Adipocyte (in vitro differentiated cells): ENCODE measurements at places on chromosomes 7 and 10.

DNA sequence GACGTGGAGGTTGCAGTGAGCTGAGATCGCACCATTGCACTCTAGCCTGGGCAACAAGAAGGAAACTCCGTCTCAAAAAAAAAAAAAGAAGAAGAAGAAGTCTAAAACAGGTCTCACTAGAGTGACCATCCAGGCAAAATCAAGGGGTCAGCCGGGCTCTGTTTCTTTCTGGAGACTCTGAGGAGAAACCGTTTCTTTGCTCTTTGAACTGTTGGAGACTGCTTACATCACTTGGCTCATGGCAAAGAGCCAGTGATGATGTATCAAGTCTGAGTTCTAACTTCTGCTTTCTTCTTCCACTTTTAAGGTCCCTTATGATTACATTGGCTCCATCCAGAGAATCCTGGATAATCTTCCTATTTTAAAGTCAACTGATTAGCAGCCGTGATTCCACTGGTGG is 306.8 kb downstream of the WDR11 start:
- no peak for DNase-seq

- DNase-seq = no peak
Observed at GRCh38 chr7:102426268-102427018, 6.9 kb upstream of the ORAI2 start.

DNA sequence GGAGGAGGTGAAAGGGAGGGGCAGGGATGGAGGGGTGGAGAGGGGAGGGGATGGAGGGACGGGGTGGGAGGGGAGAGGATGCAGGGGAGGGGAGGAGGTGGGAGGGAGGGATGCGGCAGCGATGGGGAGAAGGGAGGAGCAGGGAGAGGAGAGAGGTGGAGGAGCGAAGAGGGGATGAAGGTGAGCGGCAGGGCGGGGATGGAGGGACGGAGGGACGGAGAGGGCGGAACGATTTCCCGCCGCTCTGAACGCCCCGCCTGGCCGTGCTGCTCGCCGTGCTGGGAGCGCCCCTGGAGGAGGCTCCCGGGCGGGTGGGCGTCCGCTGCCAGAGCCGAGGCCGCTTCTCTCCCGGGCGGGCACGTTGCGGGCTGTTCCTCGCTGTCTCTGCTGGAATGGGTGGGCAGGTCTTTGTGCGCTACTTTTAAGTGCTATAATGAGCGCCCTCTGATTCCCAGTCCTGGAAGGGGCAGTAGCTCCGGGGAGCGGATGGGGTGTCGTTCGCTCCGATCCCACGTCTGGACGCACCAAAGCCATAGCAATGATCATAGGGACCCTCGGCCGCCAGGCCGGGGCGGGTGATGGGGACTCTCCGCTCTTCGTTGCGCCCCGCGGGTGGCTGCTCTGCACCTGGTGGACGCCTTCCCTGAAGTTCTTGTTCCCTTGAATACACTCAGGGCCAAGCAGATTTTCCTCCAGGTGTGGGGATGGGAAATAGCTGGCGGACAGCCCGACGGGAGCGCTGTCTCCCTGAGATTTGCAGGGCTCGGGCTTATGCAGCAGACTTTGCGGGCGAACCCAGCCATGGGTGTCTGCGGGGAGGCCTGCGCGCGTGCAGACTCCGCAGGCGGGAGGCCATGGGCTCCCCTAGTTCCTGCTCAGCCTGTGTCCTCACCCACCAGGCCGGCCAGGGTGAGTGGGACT is 81.1 kb upstream of the CPXM2 start:
- DNase-seq = peak; percentile 32

- DNase-seq = no peak
Observed at GRCh38 chr10:116120688-116121455, 152.1 kb downstream of the GFRA1 start.

DNA sequence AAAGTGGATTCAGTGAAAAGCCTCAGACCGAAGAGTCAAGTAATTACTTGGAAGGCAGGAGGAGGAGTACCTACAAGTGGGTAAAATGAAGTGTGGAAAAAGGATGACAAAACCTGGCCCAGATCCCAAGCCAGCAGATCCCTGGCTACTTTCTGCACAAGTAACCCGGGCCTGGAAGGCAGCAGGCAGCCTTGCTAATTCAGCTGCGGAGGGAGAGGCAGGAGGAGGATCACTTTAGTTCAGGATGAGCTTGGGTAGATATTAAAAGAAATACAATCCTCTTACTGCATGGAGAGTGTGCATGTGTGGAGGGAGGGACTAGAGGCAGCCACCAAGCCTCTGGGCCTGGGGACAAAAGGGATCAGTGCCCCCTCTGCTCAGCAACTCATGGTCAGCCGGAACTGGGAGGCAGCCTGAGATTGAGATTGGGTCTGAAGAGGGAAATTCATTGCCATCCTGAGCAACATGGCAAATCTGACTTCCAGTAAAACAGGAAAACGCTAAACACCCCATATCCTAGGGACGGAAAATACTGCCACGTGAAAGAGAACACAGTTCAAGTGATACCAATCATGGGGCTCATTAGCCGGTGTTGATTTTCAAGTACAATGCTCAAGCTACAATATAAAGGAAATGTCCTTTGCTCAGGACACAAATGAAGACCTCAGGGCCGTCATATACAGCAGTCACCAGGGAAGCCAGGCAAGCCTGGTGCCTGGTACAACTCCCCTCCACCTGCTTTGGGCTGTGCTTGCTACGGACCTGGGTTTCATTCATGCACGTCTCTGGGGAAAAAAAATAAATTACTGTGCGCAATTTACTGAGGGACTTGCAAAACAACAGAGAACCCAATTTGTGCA is 1.3 kb downstream of the AMPH start:
- DNase-seq = peak; percentile 12

- no peak for DNase-seq
Observed at GRCh38 chr10:103564776-103565520, 71.4 kb downstream of the NEURL1 start.

- peak; percentile 38 for DNase-seq
Observed at GRCh38 chr7:22663721-22664120, 63.3 kb upstream of the IL6 start.

- no peak for DNase-seq
Observed at GRCh38 chr7:926061-927030, 28.1 kb downstream of the ADAP1 start.

- DNase-seq = no peak
Observed at GRCh38 chr10:16271571-16271970, 165.2 kb upstream of the PTER start.

- DNase-seq = no peak
Observed at GRCh38 chr10:101047268-101047667, 14.5 kb upstream of the KAZALD1 start.

DNA sequence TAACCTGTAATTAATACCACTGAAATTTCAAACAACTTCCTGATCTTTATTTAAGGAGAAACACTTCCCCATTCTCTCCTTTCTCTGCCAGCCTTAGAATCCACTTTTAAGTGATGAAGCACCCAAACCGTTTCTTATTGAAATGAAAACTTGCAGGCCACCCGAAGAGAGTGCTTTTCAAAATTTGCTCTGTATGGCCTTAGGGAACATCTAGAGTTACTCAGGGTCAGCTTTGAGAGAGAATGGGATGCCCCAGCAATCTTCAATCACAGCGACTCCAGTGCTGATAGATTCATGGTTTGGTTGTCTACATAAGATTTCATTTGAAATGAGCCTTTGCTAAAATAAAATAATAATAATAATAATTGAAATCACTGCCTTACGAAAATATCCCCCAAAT is 323.1 kb downstream of the PCLO start:
- no peak for DNase-seq

- DNase-seq = no peak
Observed at GRCh38 chr10:21273400-21273968, 252.0 kb downstream of the SKIDA1 start.

- DNase-seq = no peak
Observed at GRCh38 chr10:71419750-71420149, 23.0 kb downstream of the CDH23 start.

DNA sequence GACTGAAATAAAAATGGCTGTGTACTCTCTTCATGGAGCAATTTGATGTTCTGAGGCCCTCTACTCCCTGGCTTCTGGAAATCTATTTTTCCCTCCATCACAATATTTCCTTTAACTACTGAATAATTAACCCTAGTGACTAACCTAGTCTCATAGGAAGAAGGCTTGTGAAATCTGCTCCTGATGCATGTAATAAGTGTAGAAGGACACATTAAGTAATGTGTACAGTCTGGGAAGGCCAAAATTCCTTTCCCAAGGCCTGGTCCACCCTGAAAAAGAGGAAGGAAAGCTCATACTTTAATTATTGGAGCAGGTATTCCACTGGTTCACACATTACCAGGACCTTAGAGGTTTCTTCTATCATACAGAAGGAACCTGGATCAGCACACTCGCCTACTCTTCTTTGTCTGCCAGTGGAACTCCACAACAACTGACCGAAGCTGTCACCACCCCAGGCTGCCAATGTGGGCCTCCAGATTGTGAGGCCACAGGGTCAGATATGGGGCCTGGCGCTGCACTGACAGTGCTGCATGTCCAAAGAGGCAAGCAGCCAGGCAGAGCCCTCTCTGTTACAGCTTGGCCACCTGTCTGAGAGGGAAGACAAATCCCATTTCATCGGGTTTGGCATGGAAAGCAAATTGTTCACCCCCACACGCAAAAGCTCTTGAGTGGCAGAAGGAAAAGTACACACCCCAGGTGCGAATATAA is 54.4 kb upstream of the FAM133B start:
- no peak for DNase-seq

GRCh38 chr10:69870591-69870990 is 68.9 kb downstream of the COL13A1 start:
- DNase-seq = no peak

DNA sequence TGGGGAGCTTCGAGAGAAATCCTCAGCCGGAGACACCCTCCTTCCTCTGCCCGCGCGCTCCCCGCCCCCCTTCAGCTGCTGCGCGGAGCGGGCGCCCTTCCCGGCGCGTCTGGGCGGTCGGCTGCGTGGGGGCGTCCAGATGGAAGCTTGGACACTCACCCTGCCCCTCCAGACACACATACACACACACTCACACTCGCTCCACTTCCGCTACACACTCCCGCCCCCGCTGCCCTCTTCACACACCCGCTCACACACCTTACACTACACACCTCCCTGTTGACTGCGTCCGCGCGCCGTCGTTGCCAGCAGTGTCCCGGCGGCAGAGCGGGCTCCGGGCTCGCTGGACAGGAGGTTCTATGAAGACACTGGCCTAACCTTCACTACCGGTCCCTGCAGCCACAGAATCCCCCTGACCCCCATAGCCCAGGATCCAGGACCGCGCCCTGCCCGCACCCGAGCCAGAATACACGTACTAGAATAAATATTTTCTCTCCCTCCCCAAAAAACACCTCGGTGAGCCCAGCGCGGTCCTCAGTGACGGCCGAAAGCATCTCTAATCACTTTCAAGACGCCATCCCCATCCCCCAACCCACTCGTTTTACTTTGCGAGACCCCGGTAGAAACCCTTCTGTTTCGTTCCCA is 1.1 kb upstream of the EGR2 start:
- peak; percentile 70 for DNase-seq

DNA sequence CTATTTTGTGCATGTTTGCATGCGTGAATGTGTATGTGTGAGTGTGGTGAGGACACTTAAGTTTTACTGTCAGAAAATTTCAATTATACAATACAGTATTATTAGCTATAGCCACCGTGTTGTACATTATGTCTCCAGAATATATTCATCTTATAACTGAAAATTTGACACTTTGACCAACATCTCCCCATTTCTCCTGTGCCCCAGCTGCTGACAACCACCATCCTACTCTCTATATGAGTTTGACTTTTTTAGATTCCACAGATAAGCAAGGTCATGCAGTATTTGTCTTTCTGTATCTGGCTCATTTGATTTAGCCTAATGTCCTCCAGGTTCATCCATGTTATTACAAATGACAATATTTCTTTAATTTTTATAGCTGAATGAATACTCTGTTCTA is 195.0 kb downstream of the GPR37 start:
- DNase-seq = no peak

DNA sequence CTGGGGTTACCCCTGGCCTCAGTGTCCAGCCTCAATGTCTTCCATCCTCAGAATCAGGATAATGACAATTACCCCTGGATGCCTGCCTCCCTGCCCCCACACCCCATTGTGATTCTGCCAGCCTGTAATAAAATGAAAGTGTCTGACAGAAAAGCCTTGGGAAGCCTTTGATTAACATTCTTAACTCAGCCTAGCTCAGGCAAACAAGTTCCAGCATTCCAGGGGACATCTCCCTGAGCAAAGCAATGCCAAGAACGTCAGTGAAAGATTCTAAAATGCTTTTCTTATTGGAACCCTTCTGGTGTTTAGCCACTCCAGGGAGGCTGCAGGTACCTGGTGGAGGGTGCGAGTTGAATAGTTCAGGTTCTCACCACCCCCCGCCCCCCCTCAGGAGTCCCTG is 18.7 kb downstream of the AFAP1L2 start:
- no peak for DNase-seq

GRCh38 chr10:127687548-127687947 is 49.4 kb upstream of the FOXI2 start:
- no peak for DNase-seq

DNA sequence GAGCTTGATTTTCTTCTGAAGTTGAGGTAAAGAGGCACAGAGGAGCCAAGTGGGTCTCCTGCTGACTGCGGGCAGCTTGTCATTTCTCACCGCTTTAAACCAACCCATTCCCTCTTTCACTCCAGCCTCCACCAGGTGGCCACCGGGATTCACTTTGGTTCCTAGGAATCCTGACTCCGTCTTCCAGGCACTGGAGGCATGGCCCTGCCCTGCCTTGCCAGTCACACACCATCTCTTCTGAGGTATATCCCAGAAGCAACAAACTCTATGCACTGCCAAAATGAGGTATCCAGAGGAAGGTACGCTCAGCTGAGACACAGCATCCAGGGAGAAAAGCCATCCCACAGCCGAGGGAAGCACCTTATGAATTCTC is 280.8 kb downstream of the TNS3 start:
- DNase-seq = no peak

DNA sequence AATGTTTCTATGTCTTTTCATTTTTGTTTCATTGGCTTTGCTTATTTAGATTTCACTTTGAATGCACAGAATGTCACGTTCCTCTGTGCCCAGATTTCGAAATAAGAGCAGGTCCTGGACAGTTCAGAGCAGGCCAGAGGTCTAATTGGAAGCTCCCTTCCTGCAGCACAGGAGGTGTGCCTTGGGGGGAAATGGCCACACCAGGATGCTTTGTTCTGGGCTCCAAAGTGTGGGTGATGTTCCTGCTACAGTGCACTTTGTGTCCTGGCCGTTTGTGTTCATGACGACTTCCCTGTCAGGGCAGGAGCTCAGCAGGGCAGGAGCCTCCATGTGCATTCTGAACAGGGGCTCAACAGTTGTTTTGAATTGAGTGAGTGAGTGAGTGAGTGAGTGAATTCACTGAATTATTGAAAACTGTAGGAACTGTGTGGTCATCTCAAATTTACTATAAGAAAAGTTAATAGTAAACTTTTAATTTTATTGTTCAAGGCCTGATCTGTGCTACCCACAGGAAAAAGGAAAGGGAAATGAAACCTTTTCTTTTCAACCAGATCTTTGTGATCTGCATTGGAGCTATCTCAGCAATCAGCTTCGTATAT is 109.5 kb upstream of the GJD4 start:
- DNase-seq = peak; percentile 54

GRCh38 chr7:95621404-95621803 is 25.1 kb upstream of the PDK4 start:
- no peak for DNase-seq

GRCh38 chr10:76125900-76126299 is 694.5 kb downstream of the LRMDA start:
- no peak for DNase-seq

GRCh38 chr10:127459918-127460317 is 89.2 kb upstream of the NPS start:
- no peak for DNase-seq

- DNase-seq = no peak
Observed at GRCh38 chr7:140348161-140348849, 50.0 kb downstream of the SLC37A3 start.

GRCh38 chr10:74909670-74910069 is 83.3 kb downstream of the KAT6B start:
- peak; percentile 53 for DNase-seq

GRCh38 chr10:104922810-104923209 is 281.7 kb downstream of the SORCS3 start:
- no peak for DNase-seq
